ENCODE measurements at places on chromosomes 13 and 19.

- no peak for DNase-seq
Measured at GRCh38 chr13:102781591-102781990, 8.0 kb upstream of the TEX30 start.

GRCh38 chr13:94157705-94158218 lies 321.7 kb downstream of the DCT start:
- no peak for DNase-seq

DNA sequence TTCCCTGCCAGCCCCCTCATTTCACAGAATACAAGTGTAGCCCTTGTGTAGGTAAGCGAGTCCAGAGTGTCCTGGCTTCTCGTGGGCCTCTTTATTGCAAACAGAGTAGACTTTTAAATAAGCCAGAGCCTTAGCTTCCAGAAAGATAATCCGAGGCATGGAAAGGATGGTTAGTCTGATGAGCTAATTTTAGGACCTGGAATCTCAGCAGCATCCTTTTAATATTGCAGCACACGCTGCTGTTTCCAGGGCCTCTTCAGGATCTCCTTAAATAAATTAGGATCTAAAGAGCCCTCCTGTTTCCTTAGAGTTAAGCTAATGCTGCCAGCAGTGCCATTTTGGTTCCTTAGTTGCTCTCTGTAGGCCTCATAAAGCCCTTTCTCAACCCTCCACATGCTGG lies 99.2 kb downstream of the RFC3 start:
- DNase-seq, result no peak

GRCh38 chr13:88592105-88592504 lies 920.9 kb downstream of the SLITRK5 start:
- no peak for DNase-seq

DNA sequence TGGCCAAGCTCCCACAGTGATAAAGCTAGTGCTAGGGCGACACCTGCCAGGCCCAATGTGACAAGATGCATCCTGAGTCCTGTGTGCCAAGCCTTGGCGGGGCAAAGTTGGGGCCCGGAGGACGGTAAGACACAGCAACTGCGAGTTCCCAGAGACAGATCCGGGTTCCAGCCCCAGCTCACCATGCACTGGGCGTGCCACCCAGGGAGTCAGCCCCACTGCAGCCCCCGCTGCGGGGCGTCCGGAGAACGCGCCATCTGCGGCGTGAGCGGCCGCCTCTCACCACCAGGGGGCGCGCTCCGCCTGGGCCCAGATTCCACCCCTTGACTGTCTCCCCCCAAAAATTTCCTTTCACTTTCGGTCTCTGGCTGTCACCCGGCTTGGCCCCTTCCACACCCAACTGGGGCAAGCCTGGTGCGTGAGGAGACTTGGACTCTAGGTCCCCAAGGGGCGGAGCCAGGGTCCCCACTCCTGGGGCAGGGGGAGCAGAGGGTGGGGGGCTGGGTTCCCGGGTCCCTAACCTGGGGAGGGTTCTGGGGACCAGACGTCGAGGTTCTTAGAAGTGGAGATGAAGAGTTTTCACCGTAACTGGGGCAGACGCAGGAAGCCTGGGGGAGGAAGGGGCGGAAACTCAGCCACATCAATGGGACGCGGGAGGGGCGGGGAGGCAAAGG lies at the start of gene FLT3LG:
TSS of gene FLT3LG (plus strand) at position 348 of the 674 bp plus-strand sequence. CDS start 425 bp downstream, outside the sequence.
- DNase-seq, result peak; percentile 78

GRCh38 chr19:47351548-47351947 lies 2.4 kb downstream of the DHX34 start:
- peak; percentile 63 for DNase-seq

- peak; percentile 97 for DNase-seq
Measured at GRCh38 chr19:12782174-12782423, 6.7 kb upstream of the HOOK2 start.

GRCh38 chr13:20499986-20500385 lies 25.7 kb downstream of the CRYL1 start:
- DNase-seq, result no peak

DNA sequence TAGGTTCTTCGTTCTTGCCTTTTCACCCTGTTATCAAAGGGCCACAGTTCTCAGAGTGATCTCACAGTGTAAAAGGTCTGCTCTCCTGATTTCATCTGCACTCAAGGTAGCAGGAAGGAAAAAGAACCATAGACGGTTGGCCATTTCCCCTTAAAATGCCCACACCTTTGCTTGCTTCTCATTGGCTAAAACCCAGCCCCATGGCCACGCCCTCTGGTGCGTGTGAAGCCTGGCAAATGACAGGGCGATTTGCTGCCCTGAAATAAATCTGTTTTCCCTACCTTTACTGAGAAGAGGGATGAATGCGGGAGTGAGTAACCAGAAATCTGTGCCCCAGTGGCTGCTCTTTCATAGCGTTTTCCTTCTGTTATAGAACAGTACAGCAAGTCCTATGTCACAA lies 269.3 kb downstream of the POU4F1 start:
- no peak for DNase-seq

DNA sequence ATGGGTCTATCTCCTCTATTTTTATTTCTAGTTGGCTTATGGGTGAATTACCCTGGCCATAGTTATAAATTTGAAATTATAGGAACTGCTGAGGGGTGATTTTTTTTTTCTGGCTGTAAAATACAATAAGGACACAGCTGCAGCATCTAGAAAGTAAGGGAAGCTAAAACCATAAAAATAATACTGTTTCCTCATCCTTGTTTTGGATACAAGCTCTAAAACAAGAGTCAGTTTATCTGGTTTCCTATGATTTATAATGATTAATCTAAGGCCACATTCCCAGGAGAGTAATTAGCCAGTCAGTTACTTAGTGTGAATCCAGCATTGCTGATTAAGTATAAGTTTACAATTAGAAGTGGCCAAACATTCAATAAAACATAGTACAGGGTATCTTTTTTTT lies 219.1 kb upstream of the NBEA start:
- DNase-seq, result no peak

- DNase-seq, result peak; percentile 16
Measured at GRCh38 chr19:31349160-31349881, at the start of gene TSHZ3. TSHZ3 (minus strand) TSS chr19:31349436; CDS start chr19:31349219, 217 bp downstream.

DNA sequence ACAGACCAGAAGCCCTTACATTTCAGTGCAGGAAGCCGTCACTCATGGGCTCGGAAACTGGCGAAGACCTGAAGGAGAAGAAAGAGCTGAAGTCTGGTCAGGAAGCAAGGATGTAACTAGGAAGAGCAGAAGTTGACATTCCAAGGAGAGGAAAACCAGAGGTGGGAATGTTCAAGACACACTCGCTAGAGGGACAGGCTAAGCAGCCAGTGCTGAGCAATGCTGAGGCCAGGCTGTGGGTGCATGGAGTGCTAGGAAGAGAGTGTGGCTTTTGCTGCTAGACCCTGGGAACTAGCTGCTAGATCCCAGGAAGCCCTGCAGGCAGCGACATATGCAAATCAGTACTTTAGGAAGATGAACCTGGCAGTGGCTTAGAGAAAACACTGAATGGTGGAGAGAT lies 12.1 kb upstream of the URAD start:
- no peak for DNase-seq

- peak; percentile 92 for DNase-seq
Measured at GRCh38 chr19:58581227-58582141, 8.3 kb upstream of the MZF1 start.

DNA sequence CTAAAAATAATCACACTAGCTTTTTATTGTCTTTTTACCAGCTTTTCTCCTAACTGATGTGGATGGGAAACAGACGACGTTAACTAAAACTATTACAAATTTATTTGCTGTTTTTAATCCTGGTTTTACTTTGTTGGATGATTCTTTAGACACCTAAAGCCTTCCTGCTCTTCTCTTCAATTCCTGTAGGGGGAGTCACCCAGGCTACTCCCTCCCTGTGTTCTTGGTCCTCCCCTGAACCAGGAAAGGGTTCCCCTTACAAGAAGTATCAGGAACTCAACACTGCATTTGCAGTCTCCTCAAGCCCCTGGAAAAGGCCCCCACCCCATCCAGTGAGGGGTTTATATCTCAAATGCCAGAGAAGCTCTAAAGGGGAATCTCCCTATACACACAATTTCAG lies 206.1 kb downstream of the SUCLA2 start:
- peak; percentile 6 for DNase-seq

GRCh38 chr19:12333162-12334159 lies at the start of gene ZNF563:
ZNF563 (minus strand) TSS chr19:12333633; CDS start chr19:12333482, 151 bp downstream.
- peak; percentile 92 for DNase-seq

DNA sequence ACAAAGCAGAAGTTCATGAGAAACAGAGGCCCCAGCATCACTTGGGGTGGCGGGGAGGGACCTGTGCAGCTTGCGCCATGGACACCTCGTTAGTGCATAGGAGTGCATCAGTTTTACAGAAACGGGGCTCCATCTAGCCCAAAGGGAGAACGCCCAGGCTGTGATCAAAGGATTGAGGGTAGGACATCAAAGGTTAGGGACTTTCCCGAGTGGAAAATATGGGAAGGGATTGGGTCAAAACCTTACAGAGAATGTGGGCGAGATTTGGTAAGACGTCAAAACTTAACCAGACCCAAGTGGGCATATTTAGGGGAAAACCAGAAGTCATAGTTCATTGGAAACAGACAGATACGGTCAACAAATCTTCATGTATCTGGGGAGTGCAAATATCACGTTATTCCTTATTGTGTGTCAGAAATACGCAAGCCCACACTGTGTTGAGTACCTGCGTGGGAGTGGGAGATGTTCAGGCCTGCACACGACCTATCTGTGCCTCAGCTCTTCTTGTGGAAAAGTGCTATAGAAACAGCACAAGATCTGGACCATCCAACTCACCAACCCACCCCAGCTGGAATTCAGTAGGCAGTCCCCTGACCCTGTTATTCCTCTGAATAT lies 9.4 kb upstream of the GRAMD1A start:
- no peak for DNase-seq

- DNase-seq, result no peak
Measured at GRCh38 chr13:110575322-110576069, 14.0 kb upstream of the RAB20 start.

GRCh38 chr13:90205081-90205480 lies 1142.4 kb upstream of the MIR17HG start:
- DNase-seq, result no peak

GRCh38 chr19:18123819-18124218 lies 26.2 kb downstream of the MAST3 start:
- no peak for DNase-seq

GRCh38 chr19:3274942-3275582 lies 50.6 kb downstream of the CELF5 start:
- peak; percentile 13 for DNase-seq

- no peak for DNase-seq
Measured at GRCh38 chr13:102657630-102658029, 37.2 kb downstream of the METTL21C start.

- no peak for DNase-seq
Measured at GRCh38 chr19:6586726-6587092, 4.2 kb downstream of the CD70 start.

DNA sequence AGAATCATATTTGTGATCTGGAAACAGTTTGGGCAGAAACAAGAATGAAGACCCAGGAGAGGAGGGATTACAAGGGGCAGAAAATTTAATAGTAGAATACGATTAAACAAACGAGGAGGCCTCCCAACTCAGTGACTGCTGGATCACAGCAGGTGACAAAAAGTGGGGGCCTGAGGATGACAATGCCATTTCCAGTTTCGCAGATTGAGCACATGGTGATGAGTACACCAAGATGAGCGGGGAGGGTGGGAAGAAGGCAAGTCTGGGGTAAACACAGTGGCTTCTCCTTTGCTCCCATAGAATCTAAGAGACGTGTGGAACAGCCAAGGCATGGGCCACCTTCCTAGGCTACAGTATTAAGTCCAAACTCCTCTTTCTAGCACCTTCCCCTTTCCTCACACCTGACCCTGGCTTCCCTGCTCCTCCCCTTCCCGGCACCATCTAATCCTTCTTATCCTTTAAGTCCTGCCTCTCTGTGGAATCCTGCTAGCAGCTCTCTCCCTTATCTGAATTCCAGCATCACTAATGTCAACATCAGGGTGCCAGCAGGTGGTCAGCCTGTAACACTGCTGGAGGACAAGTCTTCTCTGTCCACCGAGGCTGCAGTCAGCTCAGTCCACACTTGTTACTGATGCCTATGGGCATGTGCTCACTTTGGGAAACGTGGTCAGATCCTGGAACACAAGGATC lies 13.5 kb downstream of the ATP7B start:
- no peak for DNase-seq

- DNase-seq, result no peak
Measured at GRCh38 chr13:79614250-79614918, 133.4 kb downstream of the NDFIP2 start.

DNA sequence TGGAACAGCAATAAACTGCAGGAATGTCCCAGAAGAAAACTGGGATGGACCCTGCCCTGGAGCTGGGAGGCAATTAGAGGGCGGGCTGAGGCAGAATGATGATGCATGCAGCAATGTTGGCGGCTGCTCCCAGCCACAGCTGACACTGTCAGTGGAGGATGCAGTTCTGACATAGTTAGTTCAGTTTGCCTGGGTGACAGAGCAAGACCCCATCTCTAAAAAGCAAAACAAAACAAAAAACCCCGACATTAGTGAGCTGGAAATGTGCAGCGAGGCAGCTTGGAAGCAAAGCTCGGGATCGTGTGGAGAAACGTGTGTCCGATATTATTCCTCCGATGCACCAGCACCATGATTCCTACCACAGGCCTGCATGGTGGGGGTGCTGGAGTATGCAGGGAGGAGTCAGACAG lies 110.1 kb upstream of the UQCRFS1 start:
- no peak for DNase-seq

DNA sequence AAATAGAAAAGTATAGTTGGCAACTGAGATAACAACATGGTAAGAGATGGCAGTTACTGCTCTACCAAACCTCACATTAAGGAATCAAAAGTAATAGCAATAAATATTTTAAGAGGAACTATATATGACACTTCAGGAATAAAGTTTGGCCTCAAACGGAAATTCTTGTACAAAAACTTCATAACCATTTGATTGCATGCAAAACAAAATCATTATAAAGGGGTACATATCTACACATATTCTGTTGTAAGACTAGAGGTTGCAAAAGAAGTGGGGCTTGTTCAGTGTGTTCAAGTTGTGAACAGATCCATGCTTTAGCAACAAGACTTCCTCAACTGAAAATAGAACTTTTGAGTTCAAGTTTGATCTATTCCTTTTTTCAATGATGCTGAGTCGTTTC lies 133.5 kb upstream of the MIR17HG start:
- no peak for DNase-seq

DNA sequence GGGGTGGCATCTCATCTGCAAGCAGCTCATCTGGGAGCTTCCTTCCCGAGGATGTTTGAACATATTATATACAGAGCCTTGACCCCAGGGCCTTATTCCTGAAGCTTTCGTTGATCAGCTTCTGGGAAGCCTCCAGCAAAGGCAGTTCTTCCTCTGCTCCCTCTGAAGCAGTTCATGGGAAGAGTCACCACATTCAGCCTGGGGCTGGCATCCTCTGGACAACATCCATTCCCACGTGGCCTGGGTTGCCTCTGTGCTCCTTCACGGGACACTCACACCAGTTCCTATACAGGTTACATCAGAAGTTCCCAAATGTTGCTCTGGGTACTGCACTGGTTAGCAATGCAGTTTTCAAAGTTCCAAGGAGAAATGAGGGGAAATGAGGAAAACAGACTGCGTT lies 29.6 kb downstream of the COL4A2 start:
- DNase-seq, result no peak

- no peak for DNase-seq
Measured at GRCh38 chr13:110290826-110291225, 16.1 kb downstream of the COL4A1 start.

All from lung microvascular endothelial cell (primary cell).